ENCODE measurements at places on chromosomes 4 and X.
A peak's percentile ranks its signal among the peaks of the same experiment; 100 is the strongest.

DNA sequence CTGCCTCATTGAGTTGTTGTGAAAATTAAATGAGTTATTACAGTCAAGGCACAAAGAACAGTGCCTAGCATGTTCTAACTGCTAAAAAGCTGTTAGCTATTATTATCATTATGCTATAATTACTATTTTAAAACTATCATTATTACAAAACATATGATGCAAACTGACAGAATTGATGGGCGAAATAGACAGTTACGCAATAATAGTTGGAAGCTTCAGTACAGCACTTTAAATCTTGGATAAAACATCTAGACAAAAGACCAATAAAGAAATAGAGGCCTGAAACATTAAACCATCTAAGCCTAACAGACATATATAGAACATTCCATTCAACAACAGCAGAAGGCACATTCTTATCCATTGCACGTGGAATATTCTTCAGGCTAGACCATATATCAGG lies 73.0 kb downstream of the TAB3 start:
- no peak for DNase-seq

DNA sequence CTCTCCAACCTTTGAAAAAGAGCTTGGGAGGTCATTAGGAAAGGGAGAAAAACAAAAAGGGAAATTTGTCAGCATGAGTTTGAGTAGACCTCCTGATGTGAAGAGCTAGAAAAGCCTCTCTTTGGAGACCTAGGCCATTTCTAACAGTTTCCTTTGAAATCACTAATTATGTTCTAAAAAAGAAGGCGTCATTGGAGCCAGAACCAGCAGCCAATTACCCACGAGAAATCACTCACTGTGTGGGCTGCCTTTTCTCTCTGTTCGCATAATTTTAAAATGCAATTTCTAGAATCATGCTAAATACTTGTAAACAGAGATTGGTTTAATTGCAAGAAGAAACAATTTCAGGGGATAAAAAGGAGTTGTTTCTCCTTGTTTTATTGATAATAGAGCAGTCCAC lies 246.3 kb upstream of the GATB start:
- no peak for DNase-seq

- DNase-seq: peak; percentile 40
Observed at GRCh38 chr4:77052352-77052751, 23.4 kb downstream of the CCNI start.

- no peak for DNase-seq
Observed at GRCh38 chr4:48149827-48150370, 15.8 kb upstream of the TXK start.

- DNase-seq: no peak
Observed at GRCh38 chr4:103008875-103009729, 10.4 kb downstream of the SLC9B1 start.

DNA sequence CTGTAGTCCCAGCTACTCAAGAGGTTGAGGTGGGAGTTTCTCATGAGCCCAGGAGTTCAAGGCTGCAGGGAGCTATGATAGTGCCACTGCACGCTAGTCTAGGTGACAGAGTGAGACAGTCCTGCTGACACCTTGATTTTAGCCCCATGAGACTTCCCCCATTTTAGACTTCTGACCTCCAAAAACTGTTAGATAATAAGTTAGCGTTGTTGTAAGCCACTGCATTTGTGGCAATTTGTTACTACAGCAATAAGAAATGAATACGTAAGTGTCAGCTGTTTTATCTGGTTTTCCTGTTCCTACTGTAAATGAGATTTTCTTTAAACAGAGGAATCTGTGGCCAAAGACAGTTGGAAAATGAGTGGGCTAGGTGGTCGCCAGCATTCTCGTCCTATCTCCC lies 83.9 kb downstream of the ARHGAP10 start:
- DNase-seq: no peak

- no peak for DNase-seq
Observed at GRCh38 chrX:131083510-131084142, 25.5 kb downstream of the ARHGAP36 start.

GRCh38 chr4:102623622-102624021 lies 122.5 kb downstream of the NFKB1 start:
- no peak for DNase-seq
